ENCODE measurements at places on chromosomes 5 and 9.

DNA sequence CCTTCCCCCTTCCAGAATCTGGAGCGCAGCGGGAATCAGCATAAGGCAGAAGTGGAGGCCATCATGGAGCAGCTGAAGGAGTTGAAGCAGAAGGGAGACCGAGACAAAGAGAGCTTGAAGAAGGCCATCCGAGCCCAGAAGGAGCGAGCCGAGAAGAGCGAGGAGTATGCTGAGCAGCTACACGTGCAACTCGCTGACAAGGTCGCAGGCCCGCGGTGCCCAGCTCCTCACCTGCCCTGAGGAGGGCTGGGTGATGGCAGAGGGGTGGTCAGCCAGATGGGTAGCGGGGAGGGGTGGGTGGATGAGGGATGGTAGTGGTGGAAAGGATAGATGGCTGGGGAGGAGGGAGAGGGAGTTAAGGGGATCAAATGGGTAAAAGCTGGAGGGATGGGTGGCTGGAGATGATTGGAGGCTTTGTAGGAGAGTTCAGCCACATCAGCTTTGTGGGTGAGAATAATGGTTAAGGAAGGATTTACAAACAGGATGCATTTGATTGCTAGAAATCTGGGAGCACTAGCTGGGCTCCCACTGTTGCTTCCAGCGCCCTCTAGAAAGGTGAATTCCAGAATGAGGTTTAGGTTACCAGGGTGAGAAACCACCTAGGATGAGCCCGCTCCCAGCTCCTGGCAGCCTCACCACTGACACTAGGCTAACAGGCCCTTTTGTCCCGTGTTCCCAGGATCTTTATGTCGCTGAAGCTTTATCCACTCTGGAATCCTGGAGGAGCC is 19.7 kb upstream of the GLE1 start:
- no peak for DNase-seq

- DNase-seq: no peak
Observed at GRCh38 chr5:53601570-53601969, 41.1 kb downstream of the NDUFS4 start.

- no peak for DNase-seq
Observed at GRCh38 chr5:168820874-168821273, 241.7 kb upstream of the PANK3 start.

DNA sequence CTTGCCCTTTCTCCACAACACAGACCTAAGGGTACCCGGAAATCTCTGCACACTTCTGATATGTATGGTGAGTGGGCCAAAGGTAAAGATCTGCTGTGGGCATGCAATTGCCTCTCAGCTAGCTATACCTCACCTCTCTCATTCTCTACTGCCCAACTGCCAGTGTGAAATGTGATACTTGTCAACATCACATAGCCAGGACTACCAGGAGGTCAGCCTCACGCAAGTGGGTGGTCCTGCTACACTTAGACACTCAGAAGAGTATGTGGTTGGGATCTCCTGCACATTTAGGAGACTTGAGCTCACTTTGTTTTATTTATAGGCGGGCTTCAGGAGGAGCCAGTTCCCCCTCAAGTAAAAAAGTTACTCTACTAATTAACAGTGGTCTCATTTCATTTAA is 88.0 kb upstream of the MAN2A1 start:
- DNase-seq: no peak

DNA sequence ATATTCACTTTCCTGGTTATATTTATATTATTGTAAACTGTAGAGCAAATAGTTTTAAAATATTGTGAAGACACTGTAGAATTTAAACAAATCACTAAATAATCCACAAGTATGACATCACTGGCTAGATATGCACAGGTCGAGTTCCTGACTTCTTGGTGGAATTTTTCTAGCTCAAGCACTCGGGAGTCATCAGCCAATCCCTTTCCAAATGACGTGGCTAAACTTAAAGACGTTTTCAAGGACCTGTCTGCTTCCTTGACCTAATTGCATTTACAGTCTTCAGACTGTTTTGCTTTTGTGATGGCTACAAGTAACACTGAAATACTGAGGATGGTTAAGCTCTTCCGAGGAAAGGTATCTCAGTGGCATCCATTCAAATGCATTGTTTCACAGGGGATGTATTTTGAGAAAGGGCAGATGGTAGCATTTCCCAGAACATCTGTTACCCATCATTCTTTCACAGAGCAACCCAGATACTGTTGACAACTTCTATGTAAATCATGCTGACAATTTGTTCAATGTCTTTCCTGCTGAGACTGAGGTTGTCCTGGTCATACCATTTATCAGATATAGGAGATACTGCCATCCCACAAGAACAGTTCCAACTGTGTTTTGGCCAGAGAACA is 262.8 kb downstream of the CDH10 start:
- no peak for DNase-seq

GRCh38 chr9:110579034-110579861 is at the start of gene SVEP1:
Gene SVEP1, minus strand, starts transcription at chr9:110579741. Its CDS starts 198 bp downstream, at chr9:110579543.
- DNase-seq: peak; percentile 8

DNA sequence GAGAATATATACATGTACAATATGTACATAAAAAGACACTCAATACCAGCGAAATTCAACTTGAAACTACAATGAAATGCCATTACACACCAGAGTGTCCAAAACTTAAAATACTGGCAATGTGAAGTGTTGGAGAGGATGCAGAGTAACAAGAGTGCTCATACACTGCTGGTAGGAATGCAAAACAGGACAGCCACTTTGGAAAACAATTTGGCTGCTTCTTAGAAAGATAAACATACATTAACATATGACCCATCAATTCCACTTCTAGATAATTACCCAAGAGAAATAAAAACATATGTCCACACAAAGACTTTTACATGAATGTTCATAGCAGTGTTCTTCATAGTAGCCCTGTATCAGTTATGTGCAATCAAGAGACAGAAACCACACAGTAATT is 39.4 kb upstream of the BARX1 start:
- DNase-seq: no peak

DNA sequence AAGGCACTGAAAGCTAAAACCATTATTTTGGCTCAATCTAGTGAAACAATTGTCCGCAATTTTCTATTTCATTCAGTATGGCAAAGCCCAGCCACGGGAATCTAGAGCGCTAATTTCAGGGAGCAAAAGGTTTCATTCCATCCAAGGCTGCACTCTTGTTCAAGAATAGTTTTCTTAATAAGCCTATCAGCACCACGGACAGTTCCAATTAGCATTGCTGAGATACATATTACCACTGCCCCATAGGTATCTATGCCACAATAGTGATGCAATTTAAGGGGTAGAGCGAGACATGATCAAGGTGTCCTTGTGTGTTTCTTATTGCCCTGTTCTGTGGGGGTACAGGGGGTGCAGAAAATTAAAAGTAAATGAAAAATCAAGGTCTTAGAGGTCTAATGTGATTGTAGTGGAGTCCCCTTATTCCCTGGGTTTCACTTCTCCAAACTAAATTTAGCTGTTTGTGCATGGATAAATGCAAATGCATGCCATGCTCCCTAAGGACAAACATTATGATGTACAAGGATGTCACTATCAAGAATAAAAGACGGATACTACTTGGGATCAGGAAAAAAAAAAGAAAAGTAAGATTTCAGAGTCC is 45.5 kb downstream of the SPOCK1 start:
- no peak for DNase-seq

- DNase-seq: no peak
Observed at GRCh38 chr9:114309096-114309495, 13.8 kb upstream of the ORM1 start.

GRCh38 chr9:36895744-36896260 is 138.3 kb downstream of the PAX5 start:
- DNase-seq: no peak

DNA sequence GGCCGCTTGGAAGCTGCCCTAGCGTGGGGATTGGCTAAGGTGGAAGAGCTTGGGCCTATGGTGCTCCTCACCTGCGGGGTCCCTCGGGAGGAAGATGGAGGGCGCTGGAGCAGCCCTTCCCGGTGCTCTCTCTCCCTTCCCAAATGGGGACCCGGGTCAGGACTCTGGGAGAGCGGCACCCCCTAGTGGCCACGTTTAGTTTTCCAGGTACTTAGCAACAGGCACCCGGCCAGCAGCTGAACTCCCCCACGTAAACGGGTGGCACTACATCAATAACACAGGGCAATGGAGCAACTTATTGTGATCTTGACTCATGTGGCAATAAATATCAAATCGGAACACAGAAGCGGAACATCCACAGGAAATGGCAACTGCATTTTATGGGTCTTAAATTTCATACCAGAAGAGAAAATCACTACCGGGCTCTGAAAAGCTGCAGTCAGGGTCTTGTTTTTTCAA is 316.6 kb downstream of the AGTPBP1 start:
- DNase-seq: peak; percentile 50

- DNase-seq: no peak
Observed at GRCh38 chr5:9833871-9834270, 203.7 kb upstream of the TAS2R1 start.

GRCh38 chr5:82359272-82359671 is 81.1 kb upstream of the RPS23 start:
- DNase-seq: no peak

- DNase-seq: no peak
Observed at GRCh38 chr5:119529811-119530210, 77.5 kb downstream of the HSD17B4 start.

DNA sequence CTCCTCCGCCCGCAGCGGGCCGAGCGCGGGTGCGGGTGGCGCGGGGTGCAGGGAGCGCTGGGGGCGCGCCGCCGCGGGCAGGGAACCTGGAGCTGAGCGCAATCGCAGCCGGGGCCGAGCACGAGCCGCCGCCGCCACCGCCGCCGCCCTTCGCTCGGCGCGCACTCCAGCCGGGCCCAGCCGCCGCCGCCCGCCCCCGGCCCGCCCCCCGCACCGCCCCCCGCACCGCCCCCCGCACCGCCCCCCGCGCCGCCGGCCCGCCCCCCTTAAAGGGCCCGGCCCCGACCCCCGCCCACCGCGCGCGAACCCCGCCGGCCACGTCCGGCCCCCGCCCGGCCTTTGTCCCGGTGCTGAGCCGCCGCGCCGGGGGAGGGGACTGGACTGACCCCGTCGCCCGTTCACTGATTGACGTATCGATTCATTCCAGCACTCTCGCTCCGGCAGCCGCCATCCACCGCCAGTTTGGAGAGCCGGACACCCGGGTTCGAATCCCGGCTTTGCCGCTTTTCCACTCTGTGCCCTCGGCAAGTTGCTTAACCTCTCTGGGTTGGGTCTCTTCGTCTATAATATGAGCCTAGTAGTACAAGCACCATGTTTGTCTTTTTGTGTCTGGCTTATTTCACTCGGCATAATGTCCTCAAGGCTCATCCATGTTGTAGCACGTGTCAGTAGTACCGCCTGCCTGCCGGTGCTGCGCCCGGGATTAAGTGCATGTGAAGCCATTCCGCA is at the start of gene SH3PXD2B:
TSS of gene SH3PXD2B (minus strand) at position 168 of the 729 bp plus-strand sequence. CDS start 173 bp downstream, outside the sequence.
- peak; percentile 53 for DNase-seq

DNA sequence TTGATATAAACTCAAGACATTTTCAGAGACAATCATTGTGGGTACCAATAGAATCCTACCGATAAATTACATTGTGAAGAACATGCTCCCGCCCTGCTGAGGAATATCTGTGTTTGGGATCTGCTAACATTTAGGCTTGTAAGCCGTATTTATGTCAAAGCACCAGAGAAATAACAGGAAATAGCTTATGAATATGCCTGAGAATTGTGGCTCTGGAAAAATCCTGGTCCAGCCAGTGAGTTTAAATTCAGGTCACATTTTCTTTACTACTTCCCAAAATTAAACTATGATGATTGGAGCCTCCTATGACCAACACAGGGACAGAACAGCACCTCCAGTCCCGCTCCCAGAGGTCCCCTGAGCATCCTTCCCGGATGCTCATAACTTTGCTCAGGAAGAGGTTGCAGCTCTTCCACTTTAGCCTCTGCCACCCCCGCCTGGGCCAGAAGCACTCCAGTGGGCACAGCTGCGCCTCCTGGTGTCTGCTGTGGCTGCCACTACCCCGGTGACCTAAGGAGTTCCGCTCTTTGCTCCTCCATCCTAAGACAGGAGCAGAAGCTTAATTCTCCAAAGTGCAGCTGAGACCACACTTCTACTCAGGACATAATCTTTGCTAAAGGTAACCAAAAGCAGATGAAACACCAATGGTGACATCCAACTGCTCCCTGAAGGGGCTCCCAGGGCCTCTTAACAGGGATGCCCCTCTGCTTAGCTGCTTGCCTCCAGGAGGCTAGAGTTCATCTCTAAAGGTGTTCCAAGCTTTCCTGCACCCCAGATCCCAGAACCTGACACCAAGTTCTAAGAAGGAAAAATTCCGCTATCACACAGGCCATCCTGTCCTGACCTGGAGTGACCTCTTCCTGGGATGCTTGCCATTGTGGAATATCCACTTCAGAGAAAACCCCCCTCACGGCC is 58.8 kb downstream of the SLC1A1 start:
- no peak for DNase-seq

DNA sequence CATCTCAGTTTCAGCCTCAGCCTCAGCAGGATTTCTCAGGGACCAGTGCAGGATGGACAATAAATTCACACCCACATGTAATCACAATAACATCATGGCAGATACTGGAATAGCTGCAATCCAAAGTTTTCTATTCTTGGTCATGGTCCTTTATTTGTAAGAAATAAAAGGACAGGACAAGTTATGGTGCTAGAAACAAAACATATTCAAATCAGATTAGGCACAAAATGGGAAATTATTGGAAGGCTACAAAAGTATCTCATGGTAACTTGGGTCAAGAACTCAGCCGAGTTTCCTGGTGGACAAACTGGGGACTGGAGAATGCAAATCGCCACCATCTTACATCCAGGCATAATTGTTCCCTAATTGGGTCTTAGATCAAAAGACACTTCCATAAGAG is 1768.2 kb upstream of the WWC1 start:
- DNase-seq: no peak

GRCh38 chr9:36035006-36035405 is 1.7 kb upstream of the RECK start:
- DNase-seq: no peak

DNA sequence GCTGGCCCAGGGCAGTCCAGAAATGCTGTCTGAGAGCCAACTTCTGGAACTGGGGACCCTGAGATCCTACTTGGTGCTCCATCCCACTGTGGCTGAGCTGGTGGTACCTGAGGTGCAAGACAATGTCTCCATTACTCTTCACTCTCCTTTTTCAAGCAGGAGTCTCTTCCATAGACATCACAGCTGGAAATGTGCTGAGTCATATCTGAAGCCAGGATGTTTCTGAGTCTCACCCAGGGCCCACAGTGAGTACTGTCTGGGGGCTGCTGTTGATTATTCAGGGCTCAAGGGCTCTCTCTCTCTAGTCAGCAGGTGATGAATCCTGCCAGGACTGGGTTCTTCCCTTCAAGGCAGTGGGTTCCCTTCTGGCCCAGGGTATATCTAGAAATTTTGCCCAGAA is 145.2 kb upstream of the TAS2R1 start:
- no peak for DNase-seq

DNA sequence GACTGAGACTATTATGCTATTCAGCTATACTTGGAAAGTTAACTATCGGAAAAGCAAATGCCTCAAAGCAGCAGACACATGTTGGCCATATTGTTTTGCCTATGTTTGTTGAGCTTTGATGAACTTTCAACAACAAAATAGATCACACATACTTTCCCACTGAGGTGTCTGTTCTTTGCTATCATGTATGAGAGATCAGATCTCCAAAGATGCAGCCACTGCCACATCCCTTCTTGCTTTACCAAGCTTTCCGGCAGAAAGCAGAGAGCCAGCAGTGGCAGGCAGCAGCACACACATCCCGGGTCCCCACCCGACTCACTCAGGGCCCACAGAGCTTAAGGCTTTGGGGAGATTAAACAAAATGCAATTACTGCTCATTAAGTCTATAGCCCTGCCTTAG is 18.8 kb downstream of the ZBTB5 start:
- DNase-seq: no peak
